ENCODE measurements at places on chromosomes 12 and 14.

GRCh38 chr12:22978962-22979361 is 354.0 kb downstream of the ETNK1 start:
- DNase-seq: no peak

GRCh38 chr12:17142856-17143255 is 536.9 kb upstream of the LMO3 start:
- DNase-seq: no peak

DNA sequence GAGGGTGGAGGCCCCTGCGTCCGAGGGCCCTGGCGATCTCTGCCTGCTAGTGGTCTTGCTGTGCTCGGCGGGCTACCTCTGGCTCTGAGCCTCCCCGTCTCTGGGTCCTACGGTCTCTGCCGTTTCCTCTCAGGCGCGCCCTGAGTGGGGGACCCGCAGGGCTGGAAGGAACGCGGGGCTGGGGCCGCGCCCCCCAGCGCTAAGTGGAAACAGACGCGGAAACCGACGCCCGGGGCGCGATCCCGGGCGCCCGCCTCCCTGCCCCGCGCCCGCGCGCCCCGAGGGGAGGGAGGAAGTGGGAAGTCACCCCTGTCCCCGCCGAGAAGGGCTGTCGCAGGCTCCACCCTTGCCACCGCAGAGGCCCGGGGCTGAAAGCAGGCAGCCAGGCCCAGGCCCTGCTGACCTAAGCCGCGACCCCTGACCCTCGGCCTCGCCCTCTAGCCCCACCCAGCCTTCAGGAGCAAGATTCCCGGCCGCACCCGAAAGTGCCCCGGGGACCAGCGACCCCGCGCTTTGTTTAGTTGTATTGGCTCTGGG is 831 bp downstream of the CRIP1 start:
- peak; percentile 55 for DNase-seq

DNA sequence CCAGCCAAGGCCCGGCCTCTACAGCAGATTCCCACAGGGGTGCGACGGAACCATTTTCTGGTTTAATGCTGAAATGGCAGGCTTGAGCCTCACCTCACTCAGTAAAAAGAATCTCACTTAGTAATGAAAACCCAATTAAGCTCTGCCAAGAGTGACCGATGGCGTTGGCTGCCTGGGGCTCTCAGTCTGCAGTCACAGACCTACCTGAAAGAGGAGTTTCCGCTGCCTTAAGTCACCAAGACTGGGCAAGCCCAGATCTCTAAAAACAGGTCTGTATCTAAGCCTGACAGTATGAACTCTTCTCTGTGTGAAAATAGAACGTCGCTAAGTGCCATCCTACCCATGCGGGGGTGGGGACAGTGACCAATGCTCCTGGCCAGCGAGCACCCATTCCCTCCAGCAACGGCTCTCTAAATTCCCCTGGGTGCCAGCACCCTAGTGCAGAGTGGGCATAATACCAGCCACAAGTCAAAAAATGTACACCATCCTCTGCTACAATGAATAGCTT is 107.3 kb downstream of the FOXN3 start:
- DNase-seq: no peak

- no peak for DNase-seq
Measured at GRCh38 chr12:39603065-39603464, 16.5 kb downstream of the ABCD2 start.

DNA sequence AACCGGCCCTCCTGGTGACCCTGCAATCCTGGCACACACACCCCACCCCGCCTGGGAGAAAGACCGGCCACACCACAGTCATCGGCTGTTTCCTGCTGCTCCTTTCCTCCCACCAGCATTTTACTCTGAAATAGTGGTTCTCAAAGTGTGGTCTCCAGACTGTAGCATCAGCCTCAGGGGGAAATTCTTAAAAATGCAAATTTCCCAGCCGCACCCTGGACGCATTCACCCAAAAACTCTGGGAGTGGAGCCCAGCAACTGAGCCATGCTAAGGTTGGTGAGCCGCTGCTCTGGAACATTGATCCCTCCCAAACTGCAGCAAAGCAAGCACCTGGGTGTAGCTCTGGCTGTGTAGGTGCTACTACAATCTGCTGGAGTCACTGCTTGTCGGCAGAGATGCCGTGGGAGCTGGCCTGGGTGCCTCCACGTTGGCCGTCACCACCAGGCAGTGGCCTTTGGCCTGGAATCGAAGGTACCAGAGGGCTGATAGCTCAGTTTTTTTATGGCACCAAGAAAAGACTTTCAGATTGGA is 38.4 kb upstream of the BCL2L14 start:
- DNase-seq: no peak

DNA sequence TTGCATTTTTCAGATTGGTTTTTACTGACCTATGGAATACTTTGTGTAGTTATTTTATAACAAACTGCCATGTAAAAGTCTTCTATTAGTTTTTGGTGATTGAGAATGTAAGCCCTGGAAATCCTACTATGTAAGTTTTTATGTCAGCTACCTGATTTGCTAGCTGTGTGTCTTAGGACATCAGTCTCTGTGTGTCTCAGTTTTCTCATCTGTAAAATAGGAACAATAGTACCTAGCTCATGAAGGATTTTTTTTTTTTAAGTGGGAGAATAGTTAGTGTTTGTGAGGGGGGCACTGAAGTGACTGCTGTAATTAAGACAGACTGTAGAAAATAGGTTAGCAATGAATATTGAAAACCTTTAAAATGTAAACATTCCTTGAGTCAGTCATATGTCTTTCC is 51.9 kb upstream of the KCNMB4 start:
- no peak for DNase-seq

DNA sequence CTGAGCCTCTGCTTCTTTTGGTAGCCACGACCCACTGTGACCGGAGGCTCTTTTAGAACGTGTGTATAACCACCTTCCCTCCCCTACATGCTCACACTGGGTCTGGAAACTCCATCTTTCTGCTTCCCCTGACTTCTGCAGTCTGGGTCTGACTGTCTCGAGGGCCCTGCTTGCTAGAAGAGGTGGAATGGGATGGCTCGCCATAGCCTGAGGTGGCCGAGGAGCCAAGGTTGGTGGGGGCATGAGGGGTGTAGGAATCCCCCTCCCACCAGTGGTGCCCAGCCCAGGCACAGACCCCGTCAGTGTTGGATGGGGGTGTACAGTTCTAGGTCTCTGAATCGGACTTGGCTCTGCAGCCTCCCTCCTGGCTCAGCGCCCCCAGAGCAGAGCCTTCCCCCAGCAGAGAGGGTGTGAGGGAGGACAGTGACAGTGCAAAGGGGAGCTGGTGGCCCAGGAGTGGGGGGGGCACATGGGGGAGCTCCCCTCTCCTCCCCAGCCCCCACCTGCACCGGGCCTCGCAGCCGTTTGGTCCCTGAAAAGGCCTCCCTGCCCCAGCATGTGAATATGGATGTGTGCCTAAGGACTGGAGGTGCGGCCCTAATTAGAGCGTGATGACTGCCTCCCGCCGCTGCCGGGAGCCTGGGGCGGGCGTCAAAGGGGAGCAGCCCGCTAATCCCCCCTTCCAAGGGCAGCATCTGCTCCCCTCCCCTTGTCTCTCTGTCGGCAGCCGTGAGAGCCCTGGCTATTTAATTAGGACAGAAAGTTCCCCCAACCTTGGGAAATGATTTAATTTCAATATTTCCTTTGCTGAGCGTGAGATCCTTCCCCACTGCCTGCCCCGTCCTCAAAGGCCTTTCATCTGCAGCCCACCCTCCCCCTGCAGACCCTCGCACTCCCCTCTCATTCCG is 196.2 kb upstream of the C14orf180 start:
- no peak for DNase-seq

DNA sequence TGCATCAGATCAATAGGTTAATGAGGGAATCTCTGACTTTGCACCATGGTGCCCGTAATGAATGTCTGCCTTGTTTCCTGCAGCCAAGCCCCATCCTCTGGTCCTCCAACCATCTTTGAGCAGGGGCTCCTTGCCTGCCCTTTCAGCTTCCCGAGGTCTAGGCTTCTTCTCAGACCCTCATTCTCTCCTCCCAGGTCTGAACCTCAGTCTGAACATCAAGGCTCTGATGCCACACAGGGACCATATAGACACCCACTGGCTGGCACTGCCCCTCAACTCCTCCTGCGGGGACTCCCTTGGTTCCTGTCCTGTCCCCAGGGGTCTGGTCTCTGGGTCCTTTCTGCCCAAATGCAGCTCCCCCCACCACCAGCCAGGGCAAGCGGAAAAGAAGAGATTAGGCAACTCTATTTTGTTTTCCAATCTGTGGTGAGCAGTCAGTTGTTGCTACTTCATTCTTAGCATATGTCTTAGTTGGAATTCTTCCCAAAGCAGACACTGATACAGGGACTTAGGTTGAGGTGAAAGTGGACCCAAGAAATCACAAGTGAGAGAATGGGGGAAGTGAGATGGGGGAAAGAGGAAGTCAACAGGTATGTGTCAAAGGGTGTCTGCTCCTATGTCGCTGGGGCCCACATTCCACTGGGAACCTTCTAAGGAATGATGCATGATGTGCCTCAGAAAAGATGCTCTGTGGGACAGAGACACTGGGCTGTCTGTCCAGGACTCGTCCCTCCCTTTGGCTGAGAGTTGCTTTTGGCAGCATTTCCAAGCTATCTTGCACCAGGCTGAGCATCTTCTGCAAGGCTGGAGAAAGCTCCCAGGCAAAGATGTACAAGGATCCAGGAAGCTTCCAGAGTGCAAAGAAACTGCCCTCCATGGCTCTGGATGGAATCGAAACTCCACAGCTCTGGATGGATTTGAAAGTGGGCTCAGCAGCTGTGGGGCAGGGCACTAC is 1096.5 kb upstream of the TMEM132C start:
- DNase-seq: no peak

DNA sequence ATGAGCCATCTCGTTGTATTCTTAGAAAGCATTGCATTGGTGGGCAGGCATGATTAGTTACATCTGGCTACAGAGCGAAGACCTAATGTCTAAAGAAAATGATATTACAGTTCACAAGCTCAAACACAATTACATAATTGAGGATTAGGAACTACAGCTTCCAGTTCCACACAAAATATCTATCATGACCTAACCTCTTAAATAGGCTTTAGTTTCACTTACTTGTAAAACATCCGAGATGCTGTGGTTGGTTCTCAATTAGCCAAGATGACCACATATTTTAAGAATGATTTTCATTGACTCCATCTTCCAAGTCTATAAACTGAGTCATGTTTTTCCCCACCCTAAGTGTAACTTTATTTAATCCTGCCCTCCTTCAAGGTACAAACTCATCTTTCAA is 69.5 kb downstream of the LRIG3 start:
- no peak for DNase-seq

- no peak for DNase-seq
Measured at GRCh38 chr14:69948351-69948750, 69.1 kb downstream of the SMOC1 start.

DNA sequence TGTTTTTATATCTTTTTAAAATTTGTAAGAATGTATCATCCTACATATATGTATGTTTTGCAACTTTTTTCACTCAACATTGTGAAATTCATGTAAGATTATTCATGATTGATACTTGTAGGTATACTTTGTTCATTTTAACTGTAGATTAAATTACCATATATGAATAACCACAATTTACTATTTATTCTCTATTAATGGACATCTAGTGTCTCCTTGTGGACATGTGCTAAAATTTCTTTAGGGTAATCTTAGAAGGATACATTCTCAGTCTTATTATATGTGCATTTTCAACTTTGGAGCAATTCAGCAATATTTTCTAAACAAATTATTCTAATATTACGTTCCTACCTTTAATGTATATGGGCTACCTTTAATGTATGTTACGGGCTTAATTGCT is 192.4 kb downstream of the FUT8 start:
- no peak for DNase-seq

DNA sequence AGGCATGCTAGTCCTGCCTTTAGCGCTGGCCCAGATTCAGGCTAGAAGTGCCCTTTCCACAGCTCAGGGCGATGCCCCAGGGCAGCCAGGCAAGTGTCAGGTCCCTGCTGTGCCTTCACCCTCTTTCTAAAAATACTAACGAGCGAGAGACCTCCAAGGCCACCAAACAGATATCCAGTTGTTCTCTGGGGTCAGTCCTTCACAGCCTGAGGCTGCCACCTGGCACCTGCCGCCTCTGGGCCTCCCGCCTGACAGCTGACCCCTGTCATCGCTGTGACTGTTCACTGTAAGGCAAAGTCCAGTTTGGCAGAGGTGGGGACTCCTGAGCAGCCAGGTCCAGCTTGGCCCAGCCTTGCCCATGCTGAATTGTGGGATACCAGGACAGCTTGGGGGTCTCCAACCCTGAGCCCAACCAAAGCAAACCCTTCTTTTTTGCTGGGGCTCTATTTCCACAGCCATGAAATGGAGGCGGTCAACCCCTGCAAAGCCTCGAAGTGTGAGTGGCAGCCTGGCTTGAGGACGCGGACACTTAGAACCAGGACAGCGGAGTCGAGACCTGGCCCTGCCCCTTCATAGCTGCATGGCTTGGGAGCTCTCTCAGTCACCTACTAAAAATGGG is 79.9 kb downstream of the NINJ2 start:
- no peak for DNase-seq

DNA sequence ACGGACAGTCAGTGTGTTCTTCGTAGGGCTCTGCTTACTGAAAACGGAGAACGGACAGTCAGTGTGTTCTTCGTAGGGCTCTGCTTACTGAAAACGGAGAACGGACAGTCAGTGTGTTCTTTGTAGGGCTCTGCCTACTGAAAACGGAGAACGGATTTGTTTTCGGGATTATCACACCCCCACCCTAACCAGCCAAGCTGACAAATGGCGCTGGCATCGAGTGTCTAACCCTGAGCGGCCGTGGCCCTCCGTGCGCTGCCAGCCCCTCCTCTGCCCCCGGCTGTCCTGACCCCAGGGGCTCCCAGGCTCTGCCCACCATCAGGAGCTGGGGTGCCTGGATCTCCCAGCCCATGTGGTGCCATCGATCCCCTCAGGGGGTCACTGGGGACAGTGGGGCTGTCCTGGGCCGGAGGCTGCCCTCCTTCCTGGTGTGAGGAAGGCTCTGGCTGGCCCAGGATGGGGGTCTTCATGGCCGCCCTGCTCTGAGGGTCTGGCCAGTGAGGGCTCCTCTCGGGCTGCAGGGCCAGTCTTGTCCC is 57.3 kb downstream of the FBRSL1 start:
- no peak for DNase-seq

DNA sequence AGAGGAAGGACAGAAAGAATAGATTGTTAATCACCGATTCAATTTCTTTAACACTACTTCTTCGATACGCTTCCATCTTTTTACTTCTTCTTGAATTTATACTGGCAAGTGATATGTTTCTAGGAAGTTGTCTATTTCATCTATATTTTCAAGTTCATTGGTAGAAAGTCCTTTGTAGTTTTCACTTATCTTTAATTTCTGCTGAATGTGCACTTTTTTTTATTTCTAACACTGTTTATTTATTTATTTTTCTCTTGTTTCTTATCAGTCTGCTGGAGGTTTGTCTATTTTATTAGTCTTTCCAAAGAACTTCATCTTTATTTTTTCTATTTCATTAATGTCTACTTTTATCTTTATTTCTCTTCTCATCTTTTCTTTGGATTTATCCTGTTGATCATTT is 63.6 kb downstream of the SIX1 start:
- no peak for DNase-seq

DNA sequence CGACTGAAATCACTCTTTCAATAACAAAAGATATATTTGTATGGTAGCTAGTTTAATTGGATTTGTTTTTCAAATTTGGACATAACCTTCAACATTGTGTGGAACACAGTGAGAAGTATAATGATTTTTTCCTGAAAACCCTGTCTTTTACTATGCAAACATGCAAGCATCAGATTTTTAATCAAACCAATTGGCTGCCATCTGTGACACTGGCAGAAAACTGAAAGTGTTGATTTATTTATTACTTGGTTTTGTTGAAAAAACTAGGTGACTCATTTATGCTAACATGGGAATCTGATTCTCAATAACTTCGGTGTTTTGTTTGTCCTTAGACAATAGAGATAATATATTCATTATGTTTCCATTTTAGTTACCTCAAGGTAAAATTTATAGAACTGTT is 82.0 kb downstream of the NTS start:
- no peak for DNase-seq
